IPS DF 6.9 (cell line): ENCODE measurements at places on chromosomes 1 and 21.

GRCh38 chr1:40763742-40764532 is 19.6 kb upstream of the KCNQ4 start:
- DNase-seq, result no peak

GRCh38 chr1:15249081-15249480 is 2.1 kb downstream of the FHAD1 start:
- no peak for DNase-seq

DNA sequence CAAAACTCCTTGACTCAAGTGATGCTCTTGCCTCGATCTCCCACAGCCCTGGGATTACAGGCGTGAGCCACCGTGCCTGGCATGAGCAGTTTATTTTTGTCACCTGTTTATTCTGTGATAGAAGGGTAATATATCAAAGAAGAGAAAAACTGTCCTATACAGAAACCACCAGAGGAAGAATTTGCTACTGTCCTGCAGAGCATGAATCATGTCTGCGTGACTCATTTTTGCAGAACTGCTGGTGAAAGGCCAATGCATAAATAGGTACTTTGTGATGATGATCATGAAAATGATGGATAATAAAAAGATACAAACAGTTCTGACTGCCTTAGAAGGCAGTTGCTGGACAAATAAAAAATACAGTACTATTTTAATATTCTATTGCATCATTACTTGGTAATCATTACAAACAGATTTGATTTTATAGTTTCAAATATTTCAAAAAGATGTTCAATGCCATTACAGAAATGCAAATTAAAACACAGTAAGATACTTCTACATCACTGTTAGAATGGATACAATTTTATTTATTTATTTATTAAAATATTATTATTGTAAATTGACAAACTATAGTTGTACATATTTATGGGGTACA is 26.5 kb downstream of the RIPPLY3 start:
- DNase-seq, result no peak

- no peak for DNase-seq
Measured at GRCh38 chr1:77970192-77970591, 8.7 kb downstream of the FUBP1 start.

GRCh38 chr1:237556911-237557310 is 333.8 kb downstream of the ZP4 start:
- no peak for DNase-seq

DNA sequence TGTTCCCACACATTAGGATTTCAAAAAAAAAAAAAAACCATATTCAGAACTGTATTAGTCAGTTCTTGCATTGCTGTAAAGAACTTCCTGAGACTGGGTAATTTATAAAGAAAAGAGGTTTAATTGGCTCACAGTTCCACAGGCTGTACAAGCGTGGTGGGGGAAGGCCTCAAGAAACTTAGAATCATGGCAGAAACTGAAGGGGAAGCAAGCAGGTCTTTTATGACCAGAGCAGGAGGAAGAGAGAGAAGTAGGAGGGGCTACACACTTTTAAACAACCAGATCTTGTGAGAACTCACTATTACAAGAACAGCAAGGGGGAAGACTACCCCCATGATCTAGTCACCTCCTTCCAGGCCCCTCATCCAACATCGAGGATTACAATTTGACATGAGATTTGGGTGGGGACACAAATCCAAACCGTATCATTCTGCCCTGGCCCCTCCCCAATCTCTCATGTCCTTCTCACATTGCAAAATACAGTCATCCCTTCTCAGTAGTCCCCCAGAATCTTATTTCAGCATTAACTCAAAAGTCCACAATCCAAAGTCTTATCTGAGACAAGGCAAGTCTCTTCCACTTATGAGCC is 51.8 kb downstream of the POU2F1 start:
- DNase-seq, result no peak

- DNase-seq, result no peak
Measured at GRCh38 chr1:110593902-110594301, 12.3 kb downstream of the KCNA2 start.

GRCh38 chr1:17929224-17929623 is 174.1 kb downstream of the ACTL8 start:
- no peak for DNase-seq

DNA sequence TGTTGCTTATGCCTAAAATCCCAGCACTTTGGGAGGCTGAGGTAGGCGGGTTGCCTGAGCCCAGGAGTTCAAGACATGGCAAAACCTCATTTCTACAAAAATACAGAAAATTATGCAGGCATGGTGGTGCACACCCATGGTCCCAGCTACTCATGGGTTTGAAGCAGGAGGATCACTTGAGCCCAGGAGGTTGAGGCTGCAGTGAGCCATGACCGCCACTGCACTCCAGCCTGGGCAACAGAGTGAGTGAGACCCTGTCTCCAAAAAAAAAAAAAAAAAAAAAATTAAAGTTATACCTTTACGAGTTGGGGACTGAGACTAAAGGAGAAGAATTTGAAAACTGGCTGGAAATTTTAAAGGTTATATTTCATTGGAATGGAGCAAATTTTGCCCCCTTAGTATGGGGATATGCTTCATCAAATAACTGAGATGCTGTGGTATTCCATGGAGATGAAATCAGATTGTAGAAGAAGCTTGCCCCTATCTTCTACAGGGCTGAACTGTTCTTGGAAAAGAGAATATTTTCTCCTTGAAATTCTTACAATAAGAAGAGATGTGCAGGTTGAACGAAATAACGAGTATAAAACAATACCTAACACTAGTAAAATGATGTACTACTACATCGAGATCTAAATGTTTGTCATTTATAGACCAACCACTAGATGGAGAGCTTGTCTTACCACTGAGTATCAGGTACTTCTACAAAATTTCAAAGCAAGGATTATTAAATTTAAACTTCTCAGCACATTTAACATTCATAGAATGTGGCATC is 34.9 kb upstream of the SCYL3 start:
- DNase-seq, result no peak

- no peak for DNase-seq
Measured at GRCh38 chr1:195773931-195774330, 834.3 kb downstream of the KCNT2 start.

- no peak for DNase-seq
Measured at GRCh38 chr21:44948426-44949120, 8.7 kb downstream of the SLX9 start.

DNA sequence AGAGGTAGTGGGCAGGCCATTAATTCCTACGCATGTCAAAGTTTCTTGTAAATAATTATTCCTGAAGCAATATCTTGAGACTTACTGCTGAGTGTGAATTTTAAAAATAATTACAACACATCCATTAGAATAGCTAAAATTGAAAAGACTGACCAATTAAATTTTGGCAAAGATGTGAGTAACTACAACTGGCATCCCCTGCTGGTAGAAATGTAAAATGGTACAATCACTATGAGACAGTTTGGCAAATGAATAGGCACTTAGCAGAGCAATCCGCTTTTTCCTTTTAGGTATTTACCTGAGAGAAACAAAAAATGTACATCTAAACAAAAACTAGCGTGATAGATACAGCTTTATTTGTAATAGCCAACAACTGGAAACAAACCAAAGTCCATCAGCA is 798.9 kb downstream of the BRINP3 start:
- DNase-seq, result peak; percentile 4

GRCh38 chr1:168065506-168065905 is 71.2 kb downstream of the GPR161 start:
- DNase-seq, result no peak

- DNase-seq, result no peak
Measured at GRCh38 chr1:2543543-2544092, 12.6 kb upstream of the TNFRSF14 start.

DNA sequence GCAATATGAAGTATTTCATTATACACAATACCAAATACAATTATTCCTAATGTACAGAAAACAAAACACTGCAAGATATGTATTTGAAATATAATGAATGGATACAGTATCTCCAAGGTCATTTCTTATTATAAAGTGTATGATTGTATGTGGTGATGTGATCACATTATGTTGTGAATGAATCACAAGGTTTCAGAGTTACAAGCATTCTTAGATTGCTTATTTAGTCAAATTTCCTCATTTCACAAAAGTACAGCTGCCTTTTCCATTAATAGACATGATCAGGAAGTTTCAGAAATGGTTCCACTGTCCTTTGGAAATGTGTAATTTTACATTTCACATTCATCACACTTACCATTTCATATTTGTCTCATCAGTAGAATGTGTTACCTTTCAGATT is 28.3 kb upstream of the NEK7 start:
- DNase-seq, result no peak

GRCh38 chr1:67118191-67118590 is 16.6 kb downstream of the C1orf141 start:
- DNase-seq, result no peak

GRCh38 chr1:5485968-5486696 is 506.1 kb downstream of the NPHP4 start:
- DNase-seq, result no peak

DNA sequence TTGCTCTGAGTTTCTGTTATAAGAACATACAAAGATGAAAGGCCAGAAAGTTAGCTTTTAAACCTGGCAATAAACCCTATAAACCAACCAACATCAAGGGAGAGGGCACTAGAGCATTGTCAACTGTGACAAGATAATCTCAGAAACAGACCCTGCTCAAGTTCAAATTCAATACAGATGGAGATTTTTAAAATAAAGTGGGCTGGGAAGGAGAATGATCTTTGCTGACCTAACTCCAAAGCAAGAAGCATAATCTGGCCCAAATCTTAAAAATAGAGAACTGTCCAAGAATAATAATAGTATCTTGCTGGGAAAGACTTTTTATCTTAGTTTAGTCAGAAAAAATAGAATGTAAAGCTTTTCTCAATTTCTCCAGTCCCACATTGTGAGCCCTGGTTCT is 485.5 kb downstream of the DISC1 start:
- no peak for DNase-seq

GRCh38 chr1:233962878-233963277 is 58.4 kb downstream of the SLC35F3 start:
- no peak for DNase-seq

DNA sequence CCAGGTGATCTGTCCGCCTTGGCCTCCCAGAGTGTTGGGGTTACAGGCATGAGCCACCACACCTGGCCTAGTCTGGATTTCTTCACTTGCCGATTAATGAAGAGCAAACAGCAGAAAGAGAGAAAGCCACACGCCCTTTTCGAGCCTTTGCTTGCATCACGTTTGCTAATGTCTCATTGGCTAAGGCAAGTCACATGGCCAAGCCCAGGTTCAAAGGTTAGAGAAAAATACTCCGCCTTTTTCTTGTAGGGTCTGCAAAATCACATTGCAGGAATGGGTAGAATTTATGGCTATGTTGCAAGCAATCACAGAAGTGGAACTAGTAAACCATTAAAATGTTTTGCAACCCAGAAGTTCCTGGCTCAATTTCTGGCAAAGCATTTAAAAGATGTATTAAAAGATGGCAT is 26.8 kb upstream of the BACH1 start:
- no peak for DNase-seq

GRCh38 chr1:59569198-59569597 is 245.6 kb upstream of the HOOK1 start:
- no peak for DNase-seq

GRCh38 chr21:33811167-33812010 is 104.2 kb downstream of the ATP5PO start:
- DNase-seq, result no peak

DNA sequence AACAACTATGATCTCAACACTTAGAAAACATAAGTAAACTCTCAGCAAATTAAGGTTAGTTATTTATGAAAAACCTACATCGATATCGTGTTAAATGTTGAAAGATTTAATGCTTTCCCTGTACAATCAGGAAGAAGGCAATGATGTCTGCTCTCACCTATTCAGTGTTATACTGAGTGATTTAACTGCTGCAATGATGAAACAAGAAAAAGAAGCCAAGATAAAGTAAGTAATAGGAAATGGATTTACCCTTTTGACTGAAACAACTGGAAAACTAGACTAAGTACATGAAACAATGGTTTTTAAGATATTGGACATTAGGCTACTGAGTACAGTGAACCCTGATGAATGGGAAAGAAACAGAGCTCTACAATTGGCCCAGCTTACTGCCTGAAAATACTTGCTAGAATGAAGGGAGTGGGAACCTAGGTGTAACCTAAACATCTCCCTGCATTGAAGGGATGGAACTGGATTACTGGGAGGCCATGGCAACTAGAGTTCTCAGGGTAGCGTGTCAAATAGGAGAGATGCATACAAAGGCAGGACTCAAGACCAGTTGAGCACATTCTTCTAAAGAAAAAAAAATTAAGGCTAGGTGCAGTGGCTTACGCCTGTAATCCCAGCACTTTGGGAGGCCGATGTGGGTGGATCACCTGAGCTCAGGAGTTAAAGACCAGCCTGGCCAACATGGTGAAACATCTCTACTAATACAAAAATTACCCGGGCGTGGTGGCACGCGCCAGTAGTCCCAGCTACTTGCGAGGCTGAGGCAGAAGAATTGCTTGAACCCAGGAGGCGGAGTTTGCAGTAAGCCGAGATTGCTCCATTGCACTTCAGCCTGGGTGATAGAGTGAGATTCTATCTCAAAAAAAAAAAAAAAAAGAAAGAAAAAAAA is 37.3 kb downstream of the SNRPE start:
- no peak for DNase-seq

DNA sequence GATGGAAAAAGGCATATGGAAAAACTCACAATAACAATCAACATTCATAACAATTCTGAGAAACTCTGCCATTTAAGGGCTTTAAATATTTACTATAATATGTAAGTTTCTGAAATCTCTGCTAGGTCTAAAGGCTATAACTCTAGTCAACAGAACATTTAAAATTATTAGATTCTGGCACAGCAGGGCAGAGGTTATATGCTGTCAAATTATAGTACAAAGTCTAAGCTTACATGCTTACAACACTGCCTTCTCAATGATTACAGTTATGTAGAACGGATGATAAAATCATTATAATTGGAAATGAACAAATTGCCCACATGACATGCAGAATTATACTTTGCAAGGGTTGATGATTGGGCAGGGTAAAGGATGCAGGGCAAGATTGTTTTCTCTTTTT is 97.7 kb downstream of the PIGK start:
- no peak for DNase-seq

GRCh38 chr1:219340796-219341195 is 167.1 kb downstream of the LYPLAL1 start:
- DNase-seq, result no peak

DNA sequence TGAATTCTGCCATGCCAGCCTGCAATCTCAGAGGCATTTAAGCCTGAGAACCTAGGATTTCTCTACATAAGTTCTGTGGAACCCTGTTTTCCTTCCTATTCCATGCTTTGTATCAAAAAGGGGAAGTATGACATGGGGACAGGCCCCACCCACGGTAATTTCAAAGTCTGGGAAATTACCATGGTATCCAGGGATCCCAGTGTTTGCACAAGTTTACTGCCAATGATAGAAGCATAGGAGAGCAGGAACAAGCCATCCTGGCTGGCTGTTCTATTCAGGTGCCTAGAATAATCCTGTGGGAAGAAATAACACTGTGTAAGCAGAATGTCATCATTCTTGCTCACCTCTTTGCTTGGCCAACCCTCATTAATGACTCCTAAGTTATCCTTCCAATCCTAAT is 53.8 kb upstream of the ATP1B1 start:
- no peak for DNase-seq

DNA sequence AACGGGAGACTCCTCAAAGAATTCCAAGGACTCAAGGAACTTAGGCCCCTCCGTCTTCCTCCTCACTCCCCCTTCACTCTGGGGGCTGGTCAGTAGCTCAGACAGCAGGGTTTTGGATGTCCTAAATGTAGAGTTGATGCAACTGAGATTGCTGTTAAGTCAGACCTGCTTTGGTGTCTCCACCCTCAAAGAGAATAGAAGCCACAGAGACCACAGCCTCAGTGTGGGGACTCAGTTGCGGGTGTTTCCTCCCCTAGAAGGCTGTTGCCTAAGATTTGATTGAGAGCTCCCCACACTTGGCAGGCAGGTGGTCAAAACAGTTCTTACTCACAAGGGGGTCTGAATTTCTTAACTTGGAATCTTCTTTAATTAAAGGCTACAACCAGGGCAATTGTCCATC is 7.6 kb downstream of the MAN1C1 start:
- no peak for DNase-seq
